ENCODE measurements at places on chromosomes 1 and 21.

DNA sequence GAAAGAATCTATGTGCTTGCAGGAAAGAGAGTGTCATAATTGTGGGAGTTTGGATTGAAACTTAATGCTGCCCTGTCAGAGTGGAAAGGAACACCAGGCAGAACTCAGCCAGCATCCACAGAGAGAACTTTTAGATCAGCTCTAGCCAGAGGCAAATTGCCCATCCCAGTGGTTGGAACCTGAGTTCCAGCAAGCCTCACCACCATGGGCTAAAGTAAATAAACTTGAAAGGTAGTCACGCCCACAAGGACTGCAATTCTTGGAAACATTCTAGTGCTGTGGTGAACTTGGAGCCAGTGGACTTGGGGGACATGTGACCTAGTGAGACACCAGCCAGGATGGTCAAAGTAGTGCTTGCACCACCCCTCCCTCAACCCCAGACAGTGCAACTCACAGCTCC, 571.6 kb downstream of the LRRIQ3 start:
- H3K27ac ChIP-seq = no peak overlapping the region
- no peaks in the 10 kb centered on the region for H3K4me1 ChIP-seq
- no peak for DNase-seq

DNA sequence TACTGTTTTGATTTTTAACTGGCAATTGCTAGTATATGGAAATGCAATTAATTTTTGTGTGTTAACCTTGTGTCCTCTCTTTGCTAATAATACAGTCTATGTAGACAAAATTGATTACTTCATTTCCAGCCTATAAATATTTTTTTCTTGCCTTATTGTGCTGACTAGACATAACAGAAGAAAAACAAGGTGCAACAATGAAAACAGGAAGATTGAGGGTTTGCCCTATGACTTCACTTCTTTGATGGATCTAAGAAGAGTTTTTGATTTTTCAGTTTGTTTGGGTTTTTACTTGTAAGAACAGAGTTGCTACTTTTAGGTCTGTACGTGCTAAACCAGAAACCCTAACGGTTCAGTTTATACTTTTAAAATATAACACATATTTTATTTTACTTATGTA, 8.5 kb upstream of the CNIH4 start:
- H3K4me3 ChIP-seq = no peak overlapping the region
- peaks cover 15% of the 10 kb centered on the region for H3K36me3 ChIP-seq
- peaks cover 17% of the 10 kb centered on the region for H3K4me1 ChIP-seq
- H3K27me3 ChIP-seq = no peaks in the 10 kb centered on the region

DNA sequence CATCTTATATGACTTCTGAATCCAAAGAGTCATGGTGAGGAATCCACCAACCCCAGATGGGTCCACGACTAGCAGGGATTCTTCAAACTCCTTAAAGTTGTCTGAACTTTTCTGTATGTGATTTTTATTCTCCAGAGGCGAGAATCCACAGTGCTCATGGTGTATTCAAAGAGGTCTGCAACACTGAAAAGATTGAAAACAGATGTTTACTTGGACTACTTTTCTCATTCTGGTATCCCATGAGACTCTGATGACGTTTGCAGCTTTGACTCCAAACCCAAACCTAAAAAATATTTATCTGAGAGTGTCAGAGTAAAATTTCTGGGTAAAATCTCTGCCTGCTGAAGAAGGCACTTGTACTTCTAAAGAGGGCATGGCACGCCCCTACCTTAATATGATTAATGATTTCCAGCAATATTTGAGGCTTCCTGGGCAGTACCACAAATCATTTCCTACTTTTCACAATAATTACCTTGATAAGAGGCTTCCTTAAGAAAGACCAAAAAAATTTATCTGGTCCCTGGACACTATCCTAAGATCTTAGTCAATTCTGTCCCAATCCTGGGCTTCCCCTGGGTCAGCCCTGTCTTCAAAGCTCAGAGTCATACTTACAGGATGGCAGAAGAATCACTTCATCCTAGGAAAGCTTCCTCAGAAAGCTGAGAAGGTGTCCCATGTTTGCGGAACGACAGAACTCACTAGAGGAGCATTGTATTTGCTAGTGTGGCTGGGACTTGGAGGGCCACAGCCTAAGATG, 76.5 kb upstream of the MAP10 start:
- peaks cover 11% of the 10 kb centered on the region for H3K4me1 ChIP-seq
- peaks cover 15% of the 10 kb centered on the region for H3K27me3 ChIP-seq
- H3K36me3 ChIP-seq = no peaks in the 10 kb centered on the region
- DNase-seq = no peak
- no peak overlapping the region for H3K27ac ChIP-seq
- no peak overlapping the region for H3K4me3 ChIP-seq

DNA sequence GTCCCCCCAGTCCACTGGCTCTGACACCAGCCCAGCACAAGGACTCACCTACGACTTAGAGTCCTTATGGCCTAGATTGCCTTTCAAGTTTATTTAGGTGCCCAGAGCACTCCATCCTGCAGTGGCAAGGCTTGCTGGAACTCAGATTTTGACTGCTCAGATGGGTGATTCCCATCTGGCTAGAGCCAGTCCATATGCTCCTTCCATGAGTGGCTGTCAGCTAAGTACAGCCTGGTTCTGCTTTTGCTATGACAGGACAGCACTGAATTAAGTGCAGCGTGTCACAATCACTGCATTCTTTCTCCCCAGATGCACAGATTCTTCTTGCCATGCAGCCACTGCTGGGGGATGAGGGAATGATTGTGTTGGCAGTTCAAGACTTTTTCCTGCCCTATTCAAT, 43.8 kb downstream of the GPR52 start:
- no peak overlapping the region for H3K4me3 ChIP-seq
- no peaks in the 10 kb centered on the region for H3K4me1 ChIP-seq
- no peaks in the 10 kb centered on the region for H3K36me3 ChIP-seq
- DNase-seq = no peak

DNA sequence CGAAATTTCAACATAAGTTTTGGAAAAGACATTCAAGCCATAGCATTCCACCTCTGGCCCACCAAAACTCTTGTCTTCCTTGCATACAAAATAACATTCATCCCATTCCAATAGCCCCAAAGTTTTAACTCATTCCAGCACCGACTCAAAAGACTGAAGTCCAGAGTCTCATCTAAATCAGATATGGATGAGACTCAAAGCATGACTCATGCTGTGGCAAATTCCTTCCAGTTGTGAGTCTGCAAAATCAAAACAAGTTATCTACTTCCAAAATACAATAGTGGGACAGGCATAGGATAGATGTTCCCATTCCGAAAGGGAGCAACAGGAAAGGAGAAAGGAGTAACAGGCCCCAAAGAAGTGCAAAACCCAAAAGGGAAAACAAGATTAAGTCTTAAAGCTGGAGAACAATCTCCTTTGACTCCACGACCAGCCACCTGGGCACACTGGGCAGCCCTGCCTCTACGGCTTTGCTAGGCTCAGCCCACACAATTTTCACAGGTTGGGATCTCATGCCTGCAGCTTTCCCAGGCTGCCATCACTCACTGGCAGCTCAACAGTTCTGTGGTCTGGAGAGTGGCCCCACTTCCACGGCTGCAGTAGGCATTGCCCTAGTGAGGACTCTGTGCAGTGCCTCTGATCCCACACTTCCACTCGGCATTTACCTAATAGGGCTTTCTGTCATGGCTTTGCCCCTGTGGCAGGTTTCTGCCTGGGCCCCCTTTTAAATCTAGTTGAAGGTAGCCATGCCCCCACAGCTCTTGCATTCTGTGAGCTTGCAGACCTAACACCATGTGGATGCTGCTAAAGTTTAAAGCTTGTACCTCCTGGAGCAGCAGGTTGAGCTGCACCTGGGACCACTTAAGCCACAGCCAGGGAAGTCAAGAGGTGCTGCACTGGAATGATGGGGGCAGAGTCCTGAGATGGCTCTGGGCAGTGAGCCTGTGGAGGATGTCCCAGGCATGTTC, 51.0 kb downstream of the RUNX3 start:
- H3K27ac ChIP-seq = no peak overlapping the region
- no peak overlapping the region for H3K4me3 ChIP-seq
- no peaks in the 10 kb centered on the region for H3K4me1 ChIP-seq
- peaks cover 23% of the 10 kb centered on the region for H3K27me3 ChIP-seq
- DNase-seq = no peak

- H3K4me1 ChIP-seq = no peaks in the 10 kb centered on the region
- H3K36me3 ChIP-seq = no peaks in the 10 kb centered on the region
- H3K4me3 ChIP-seq = no peak overlapping the region
- H3K27me3 ChIP-seq = no peaks in the 10 kb centered on the region
- DNase-seq = no peak
Measured at GRCh38 chr21:33685613-33686197, 43.4 kb downstream of the ITSN1 start.

DNA sequence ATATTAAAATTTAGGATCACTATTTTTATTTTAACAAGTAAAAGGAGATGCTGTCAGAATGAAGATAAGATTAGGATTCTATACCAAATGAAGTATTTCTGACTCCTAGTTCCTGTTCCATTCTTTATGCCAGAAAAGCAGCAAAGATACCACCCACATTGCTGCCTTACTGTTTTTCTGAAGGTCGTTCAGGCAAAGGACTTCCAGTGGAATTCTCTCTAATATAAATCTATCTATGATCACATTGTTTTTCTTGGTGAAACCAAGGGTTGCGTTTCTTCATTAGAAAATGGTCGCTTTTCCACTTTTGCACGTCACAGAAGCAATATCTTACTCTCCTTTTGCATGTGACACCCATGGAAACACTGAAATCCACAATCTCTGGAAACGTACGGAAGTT, 594.8 kb upstream of the ADGRL2 start:
- no peak overlapping the region for H3K27ac ChIP-seq
- no peak overlapping the region for H3K4me3 ChIP-seq
- DNase-seq = no peak
- no peaks in the 10 kb centered on the region for H3K36me3 ChIP-seq
- H3K4me1 ChIP-seq = no peaks in the 10 kb centered on the region
- H3K27me3 ChIP-seq = no peaks in the 10 kb centered on the region

GRCh38 chr1:93567255-93567918, 114.2 kb downstream of the BCAR3 start:
- DNase-seq = no peak
- no peaks in the 10 kb centered on the region for H3K27me3 ChIP-seq
- no peak overlapping the region for H3K27ac ChIP-seq
- H3K4me3 ChIP-seq = no peak overlapping the region
- peaks cover 4% of the 10 kb centered on the region for H3K4me1 ChIP-seq

- DNase-seq = peak; percentile 55
- peak overlapping the region; percentile 83 for H3K4me3 ChIP-seq
- H3K4me1 ChIP-seq = peaks cover 20% of the 10 kb centered on the region
Measured at GRCh38 chr1:229430761-229431283, 3.1 kb downstream of the ACTA1 start.

Data from activated T-cell treated with anti-CD3 and anti-CD28 coated beads, Interleukin-2, amount 50 U/mL, for 72 hours (primary cell).